ENCODE measurements at places on chromosomes 13 and 19.

DNA sequence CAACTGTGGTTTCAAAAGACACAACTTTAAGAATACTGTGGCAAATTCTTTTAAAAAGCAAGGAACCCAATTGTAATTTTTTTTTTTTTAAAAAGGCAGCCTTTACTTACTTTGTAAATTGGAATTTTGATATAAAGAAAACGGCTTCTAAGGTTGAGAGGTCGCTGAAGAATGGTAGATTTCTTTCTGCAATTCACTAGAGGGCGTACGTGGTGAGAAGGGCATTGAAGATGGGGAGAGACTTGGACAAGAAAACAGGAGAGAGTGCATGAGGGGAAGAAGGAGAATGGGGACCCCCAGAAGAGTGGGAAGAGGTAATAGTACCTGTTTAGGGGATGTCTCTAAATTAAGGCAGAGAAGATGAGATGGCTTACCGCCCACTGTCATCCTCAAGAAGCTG, 33.5 kb upstream of the PABPC3 start:
- no peak for DNase-seq

DNA sequence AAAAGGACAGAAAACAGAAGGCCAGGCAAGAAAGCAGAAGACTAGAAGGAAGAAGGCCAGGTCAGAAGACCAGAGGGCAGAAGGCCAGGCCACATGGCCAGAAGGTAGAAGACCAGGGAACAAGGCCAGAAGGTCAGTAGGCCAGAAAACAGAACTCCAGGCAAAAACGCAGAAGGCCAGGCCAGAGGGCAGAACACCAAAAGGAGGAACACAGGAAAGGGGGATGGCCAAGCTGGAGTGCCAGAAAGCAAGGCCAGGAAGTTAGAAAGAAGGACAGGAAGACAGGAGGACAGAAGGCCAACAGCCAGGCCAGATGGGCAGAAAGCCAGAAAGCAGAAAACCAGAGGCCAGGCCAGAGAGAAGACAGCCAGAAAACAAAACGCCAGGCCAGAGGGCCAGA, 185.4 kb downstream of the TUBA3C start:
- no peak for DNase-seq

GRCh38 chr19:11814700-11815035, 595 bp downstream of the ZNF440 start:
- no peak for DNase-seq

DNA sequence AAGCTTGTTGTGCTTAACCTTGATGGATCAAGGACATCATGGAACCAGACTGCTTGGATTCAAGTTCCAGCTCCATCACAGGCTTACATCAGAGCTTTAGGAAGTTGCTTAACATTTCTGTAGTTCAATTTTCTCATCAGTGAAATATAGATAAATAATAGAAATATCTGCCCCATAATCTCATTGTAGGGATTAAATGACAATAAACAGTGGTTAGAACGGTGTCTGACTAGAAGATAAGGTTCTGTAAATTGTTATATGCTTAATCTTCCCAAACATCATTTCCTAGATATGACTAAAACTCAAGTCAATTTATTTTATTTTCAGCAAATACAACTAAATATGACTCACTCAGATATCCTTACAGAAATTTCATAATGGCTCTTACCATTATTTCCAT, 83.5 kb downstream of the SLITRK1 start:
- no peak for DNase-seq

- no peak for DNase-seq
These were observed 630.6 kb downstream of the UQCRFS1 start for GRCh38 chr19:28582344-28582743.

DNA sequence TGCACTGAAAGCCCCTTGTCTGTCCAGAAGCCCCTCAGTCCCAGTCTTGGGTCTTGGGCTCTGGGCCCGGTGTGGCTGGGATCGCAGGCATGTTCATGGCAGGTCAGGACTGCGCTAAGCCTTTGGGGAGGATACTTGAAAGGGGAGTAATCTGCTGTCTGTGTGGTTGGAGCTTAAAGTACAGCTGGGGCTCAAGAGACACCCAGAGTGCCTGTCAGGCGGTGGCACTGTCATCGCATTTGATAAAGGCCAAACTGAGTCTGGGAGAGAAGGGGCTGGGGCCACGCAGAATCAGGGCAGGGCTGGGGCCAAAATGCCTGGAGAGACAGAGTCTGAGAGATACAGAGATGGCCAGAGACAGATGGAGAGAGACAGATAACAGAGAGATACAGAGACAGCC, 4.2 kb upstream of the CILP2 start:
- DNase-seq = no peak

GRCh38 chr13:64534302-64534701, 2695.8 kb downstream of the PCDH9 start:
- no peak for DNase-seq

GRCh38 chr19:33394006-33394722, 20.7 kb downstream of the CEBPG start:
- no peak for DNase-seq
